CD4-positive, alpha-beta T cell treated with Interleukin-17A for 1 hour (primary cell): ENCODE measurements at places on chromosomes 13 and 19.
A peak's percentile ranks its signal among the peaks of the same experiment; 100 is the strongest.

DNA sequence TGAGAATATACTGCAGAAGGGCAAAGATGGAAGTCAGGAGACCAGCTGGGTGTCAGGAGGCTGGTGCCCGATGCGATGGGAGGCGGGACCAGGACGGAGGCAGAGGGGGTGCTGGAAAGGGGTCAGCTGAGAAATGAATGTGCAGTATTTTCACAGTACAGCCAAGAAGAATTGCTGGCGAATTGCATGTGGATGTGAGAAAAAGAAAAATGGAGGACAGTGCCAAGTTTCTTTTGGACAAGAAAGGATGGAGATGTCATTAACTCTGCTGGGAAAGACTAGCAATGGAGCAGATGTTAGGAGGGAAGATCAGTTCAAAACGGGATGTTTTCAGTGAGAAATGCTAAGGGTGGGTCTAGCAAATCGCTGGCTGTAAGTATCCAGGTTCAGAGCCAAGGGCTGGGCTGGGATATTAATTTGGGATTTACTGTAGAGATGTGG is 7.0 kb downstream of the CRYL1 start:
- no peak for DNase-seq

DNA sequence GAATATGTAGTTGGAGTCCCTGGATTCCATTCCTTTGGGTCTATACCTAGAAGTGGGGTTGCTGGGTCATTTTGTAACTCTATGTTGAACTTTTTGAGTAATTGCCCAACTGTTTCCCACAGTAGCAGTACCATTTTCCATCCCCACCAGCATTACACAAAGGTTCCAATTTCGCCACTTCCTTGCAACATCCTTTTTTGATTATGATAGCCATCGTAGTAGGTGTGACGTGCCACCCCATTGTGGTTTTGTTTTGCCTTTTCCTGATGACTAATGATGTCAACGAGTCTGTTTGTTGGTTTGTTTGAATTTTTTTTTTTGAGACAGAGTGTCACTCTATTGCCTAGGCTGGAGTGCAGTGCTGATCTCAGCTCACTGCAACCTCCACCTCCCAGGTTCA is 3.3 kb upstream of the PEX11G start:
- peak; percentile 46 for DNase-seq

DNA sequence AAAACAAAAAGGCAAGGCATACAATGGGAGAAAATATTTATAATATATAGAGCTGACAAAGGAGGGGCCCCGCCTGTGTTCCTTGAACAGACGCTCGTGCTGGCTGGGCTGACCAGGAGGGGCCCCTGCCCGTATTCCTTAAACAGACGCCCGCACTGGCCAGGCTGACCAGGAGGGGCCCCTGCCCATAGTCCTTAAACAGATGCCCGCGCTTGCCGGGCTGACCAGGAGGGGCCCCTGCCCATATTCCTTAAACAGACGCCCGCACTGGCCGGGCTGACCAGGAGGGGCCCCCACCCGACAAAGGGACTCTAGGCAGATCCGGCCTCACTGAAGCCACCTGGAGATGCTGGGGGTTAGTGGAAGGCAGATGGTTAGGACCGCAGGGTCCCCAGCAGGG is 9.3 kb downstream of the ADPRHL1 start:
- DNase-seq, result no peak

DNA sequence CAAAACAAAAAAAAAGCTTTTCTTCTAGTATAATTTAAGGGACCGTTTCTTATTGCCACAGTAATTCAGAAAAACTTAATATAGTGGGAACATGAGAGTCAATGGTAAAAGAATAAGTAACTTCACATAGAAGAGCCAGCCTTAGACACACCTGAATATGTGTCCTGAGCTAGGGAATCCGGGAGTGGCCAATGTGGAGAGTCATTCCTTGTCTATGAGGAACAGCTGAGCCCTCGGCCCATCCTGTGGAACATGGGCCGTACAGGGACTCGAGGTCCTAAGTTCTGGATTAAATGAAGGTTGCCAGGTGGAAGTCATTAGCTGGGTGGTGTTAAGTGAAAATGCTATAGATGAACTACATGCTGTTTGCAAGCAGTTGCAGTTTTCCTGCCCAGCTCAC is 32.2 kb downstream of the EFNB2 start:
- DNase-seq, result no peak

- no peak for DNase-seq
These were observed 10.3 kb upstream of the ZNF14 start for GRCh38 chr19:19743176-19743575.

GRCh38 chr13:29975283-29975682 is 124.9 kb upstream of the UBL3 start:
- DNase-seq, result no peak

- peak; percentile 66 for DNase-seq
These were observed 21.5 kb upstream of the FOSB start for GRCh38 chr19:45446295-45446694.

DNA sequence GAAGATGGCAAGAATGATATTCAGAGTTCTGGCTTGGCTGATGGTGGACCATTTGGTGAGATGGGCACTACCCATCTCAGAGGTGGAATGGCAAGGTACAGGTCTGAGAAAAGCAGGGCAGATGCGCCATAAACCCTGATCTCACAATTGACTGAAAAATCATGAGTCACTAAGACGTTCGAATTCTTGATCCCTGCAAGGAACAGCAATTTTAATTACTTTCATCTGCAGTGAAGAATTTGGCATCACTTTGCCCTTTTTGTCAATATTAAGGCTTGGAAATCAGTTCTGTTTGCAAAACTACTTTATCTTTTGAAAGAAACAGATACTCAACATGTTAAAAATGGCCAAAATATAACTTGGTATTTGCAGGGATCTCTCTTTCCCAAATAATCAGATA is 38.1 kb downstream of the HTR2A start:
- no peak for DNase-seq

DNA sequence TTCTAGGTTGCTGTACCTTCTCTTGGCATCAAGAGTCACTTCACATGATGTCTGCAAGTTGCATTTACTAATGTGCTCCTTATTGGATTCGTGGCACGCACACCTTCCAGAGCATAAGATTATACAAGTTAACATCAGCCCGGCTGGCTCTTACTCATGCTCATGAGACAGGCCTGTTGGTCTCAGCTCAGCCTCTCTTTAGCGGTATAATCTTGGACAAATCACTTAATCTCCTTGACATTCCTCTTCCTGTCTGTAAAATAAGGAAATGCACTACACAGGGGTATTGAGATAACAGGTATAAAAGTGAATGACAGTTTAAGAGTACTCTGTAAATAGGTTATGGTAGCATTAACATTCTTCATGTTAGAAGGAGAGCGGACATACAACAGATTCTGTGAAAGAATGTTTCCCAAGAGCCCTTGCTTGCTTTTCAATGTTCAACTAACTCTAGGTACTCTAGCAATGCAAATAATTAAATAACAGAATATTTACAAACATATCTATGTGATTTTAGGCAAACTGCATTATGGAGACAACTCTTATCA is 181.1 kb downstream of the FGF14 start:
- DNase-seq, result no peak

DNA sequence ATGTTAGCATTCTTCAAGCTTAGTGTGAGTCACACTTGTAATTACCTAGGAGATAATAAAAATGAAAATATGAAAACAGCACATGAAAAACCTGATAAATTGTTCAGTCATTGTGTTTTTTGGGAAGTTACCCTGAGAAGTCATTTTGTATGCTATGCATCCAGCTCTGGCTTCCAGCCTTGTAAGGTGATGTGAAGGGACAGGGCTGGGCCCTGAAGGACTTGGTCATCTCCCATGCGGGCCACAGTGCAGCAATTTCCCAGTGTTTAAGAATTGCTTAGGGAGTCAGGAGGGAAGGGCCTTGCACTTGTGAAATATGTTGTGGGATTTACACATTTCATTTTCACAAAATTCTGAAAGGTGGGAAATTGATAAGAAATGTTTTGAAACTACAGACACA is 41.3 kb downstream of the ARHGEF7 start:
- no peak for DNase-seq

GRCh38 chr13:46679369-46680120 is 117.4 kb downstream of the ESD start:
- DNase-seq, result peak; percentile 62

DNA sequence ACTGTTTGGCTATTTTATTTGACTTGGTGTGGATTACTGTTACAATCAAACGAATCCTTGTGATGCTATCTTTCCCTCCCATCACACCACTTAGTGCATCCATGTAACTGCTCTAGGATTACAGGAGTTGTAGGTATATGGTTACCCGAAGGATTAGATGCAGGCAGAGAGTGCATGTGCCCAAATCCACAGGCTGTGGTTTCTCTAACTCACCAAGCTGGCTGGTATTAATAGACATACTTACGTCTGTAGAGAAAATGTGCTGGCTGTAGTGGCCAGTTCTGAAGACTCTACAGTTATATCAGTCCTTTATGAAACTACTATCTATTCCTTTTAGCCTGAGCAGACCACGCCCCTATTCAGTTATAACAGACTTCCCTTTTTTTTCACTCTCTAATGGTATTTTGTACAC is 1.1 kb upstream of the HMGB1 start:
- DNase-seq, result no peak

- DNase-seq, result no peak
These were observed 350.4 kb downstream of the MTUS2 start for GRCh38 chr13:29170436-29171082.

GRCh38 chr19:6528544-6529121 is 2.2 kb upstream of the TNFSF9 start:
- no peak for DNase-seq

GRCh38 chr13:49110122-49110912 is 109.8 kb upstream of the MLNR start:
- peak; percentile 81 for DNase-seq

- DNase-seq, result no peak
These were observed 3.6 kb downstream of the ZIC5 start for GRCh38 chr13:99967869-99968520.

DNA sequence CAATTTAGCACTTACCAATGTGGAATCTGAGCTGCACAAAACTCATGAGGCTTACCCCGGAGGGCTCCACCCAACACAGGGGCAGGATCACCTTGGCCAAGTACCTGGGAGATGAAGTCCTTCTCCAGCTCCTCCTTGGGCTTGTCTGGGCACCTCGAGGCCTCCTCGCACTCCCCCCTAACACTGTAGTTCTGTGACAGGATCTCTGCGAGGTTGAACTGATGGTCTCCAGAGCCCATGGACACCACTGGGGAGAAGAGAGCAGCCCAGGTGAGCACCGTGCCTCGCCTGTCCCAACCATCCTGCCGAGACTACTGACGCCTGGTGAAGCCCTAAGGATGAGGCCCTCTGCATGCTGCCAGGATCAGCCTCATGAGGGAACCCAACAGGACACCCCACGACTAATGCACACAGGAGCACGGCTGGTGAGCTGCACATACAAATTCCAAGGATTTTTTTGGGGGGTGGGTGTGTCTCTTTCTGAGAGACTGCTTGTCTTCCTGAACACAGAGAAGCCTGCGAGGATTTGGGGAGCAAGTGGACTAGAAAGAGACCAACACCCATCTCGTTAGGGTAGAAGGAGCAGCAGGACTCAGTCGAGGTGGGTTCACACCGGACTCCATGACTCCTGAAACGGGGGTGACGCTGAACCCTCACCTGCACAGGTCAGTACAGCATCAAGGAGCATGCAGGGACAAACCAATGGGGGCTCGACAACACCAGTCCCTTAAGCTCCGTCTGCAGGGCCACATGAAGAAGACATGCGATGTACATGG is 10.1 kb downstream of the MIER2 start:
- DNase-seq, result no peak

DNA sequence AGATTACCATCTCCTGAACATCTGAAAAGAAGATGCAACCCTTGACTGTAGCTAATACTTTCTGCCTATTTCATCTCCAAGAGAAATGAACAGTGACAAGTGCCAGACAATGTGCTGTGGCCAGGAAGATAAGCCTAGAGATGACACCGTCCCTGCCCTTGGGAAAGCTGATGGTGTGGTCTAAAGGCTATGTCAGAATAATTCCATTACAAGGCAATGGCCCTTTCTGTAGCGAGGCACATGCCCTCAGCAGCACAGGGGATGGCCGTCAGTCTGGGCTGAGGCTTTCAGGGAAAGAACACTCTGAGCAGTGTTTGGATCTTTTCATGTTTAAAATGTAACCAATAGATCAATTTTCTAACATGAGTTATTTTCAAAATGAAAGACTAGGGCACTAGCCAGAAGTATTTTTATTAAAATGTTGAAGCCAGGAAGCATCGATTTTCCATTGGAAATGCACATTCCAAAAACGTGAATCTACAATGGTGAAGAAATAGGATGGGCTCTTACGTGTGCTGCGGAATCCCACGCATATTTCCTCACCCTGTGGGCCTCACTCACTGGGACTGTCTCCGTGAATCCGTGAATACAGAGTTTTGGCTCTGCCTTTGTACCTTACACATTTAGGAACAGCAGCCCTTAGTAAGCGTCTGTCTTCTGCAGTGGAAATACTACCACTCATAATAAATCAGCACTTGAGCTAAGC is 22.0 kb downstream of the COL4A1 start:
- no peak for DNase-seq

DNA sequence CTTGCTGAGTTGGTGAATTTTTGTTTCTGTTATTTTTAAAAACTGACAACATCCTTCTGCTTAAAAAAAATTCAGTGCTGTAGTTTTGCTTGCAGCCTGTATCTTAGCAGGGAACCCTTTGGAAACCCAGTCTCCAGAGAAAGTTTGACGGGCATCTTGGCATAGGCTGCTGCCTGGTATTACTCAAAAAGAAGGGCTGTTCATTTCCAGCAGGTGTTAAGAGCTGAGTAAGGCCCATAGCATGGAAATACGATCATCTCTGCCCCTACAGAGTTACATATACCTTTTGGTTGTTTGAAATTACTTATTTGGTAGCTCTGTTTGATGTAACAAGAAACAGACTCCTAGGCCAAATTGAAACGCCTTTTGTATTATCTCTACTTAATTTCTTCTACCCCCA is 41.5 kb downstream of the URI1 start:
- no peak for DNase-seq

- peak; percentile 51 for DNase-seq
These were observed 5.2 kb upstream of the BCAT2 start for GRCh38 chr19:48815870-48816501.

- DNase-seq, result no peak
These were observed 186.2 kb downstream of the VWA8 start for GRCh38 chr13:41774605-41775218.

- DNase-seq, result no peak
These were observed 121.7 kb downstream of the FNDC3A start for GRCh38 chr13:49097374-49097773.

- DNase-seq, result no peak
These were observed 722.1 kb downstream of the LIG4 start for GRCh38 chr13:107493266-107493665.

- no peak for DNase-seq
These were observed 18.6 kb upstream of the LAIR1 start for GRCh38 chr19:54383330-54383729.

GRCh38 chr19:36838784-36839324 is 667 bp upstream of the ZNF790 start:
- DNase-seq, result no peak
